ENCODE measurements at places on chromosomes 7 and 10.

DNA sequence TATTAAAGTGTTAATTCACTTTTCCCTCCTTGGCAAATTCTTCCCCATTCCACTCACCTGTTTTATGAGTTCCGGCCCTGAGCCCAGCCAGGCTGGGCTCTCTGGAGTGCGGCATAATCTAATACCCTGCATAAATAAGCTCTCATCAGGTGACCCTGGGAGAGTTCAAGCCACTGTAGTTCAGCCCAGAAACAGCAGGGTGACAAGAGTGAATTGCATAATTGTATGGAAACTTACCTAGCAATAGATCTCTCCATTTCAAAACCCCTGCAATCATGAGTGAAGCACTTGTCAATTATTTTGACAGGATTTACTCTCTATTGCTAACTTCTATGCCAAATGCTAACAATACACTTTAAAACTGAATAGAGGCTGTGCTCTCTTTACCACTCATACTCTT, 94.7 kb downstream of the OSBPL3 start:
- no peak for DNase-seq

DNA sequence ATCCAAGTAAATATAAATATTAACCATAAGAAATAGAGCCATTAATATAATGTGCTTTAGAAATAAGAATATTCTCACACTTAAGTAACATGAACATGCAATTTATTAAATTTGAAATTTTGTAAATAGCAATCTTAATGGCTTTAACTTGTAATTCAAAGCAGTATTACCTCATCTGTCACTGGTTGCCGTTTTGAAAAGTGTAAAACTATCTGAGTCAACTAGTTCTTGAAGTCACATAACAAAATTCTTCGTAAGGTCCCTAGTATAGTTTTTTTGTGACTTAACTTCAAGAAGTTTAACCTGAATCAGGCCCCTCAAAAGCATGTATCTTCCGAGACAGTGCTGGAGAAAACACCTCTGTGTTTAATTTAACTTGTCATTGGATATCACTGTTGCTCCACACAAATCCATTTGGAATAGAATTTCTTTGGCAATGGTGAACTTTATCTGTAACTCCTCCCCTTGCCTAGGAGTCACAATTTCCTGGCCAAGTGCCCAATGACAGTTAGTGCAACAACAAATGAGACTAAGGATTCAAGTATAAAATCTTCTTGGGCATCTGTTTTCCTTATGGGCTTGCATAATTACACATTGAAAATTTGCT, 47.1 kb downstream of the NT5C2 start:
- no peak for DNase-seq

DNA sequence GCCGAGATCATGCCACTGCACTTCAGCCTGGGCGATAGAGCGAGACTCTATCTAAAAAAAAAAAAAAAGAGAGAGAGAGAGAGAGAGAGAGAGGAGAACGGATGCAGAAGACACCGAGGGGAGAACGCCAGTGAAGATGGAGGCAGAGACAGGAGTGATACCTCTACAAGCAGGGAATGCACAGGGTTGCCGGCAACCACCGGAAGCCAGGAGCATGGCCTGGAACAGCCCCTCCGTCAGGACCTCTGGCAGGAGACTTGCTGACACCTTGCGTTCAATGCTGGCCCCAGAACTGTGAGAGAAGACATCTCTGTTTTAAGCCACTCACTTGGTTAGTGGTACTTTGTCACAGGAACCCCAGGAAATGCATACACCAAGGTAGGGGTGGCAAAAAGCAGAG, 38.1 kb upstream of the DUSP5 start:
- DNase-seq, result no peak

DNA sequence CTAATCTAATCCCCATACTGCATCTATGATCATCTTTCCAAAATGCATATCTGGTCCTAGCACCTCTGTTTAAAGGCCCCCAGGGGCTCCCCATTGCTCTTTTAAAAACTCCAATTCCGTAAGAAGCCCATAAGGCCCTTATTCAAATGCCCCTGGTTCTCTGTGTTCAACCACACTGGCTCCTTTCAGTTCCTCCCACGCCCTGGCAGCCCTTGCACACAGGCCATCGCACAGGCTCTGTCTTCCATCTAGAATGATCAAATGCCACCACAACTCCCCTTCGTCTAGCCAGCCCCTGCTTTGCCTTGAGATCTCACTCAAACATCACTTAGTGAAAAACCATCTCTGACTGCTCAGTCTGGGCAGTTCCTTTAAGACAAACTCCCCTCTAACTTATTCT, 112.9 kb upstream of the LYZL2 start:
- no peak for DNase-seq

- DNase-seq, result no peak
Observed at GRCh38 chr7:111098011-111098925, 7.3 kb downstream of the LRRN3 start.

DNA sequence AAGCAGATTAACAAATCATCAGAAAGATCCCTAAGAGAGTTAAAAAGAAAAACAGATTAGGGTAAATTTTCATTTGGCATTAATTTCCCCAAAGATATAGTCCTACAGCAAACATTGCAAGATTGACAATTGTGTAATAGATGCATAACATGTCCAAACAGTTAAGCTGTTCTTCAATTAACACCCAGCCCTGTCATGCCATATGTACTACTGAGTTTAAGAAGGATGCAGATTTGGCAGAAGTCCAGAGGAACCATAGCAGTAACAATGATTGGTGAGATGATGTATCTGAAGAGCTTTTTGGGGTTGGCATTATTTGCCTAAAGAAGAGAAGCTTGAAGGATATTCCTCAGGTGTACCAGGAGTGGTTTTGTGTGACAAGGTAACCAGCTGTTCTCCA, 287.6 kb downstream of the LRMDA start:
- DNase-seq, result no peak

GRCh38 chr7:76262683-76263402, 39.6 kb upstream of the HSPB1 start:
- peak; percentile 44 for DNase-seq

GRCh38 chr7:151194188-151194587, 7.1 kb upstream of the ASB10 start:
- no peak for DNase-seq

DNA sequence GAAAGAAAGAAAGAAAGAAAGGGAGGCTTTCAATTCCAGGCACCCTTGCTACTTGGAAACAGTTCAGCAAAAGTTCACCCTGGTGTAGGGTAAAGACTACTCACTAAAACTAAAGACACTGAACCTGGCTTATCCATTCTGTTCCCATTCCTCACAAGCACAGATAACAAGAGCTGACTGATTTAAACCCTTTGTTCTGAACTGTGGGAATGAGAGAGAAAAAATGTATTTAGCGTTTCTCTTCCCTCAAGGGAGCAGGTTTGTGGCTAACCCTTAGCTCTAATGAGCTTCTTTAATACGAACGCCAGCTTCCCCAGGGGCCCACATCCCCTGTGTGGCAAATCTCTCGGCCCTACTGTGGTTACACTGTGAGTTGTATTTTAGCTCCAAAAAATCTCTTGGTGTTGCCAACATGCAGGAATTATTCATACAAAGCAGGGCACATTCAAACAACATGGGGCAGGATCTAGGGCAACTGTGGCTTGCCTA, 23.3 kb downstream of the PRTFDC1 start:
- no peak for DNase-seq

DNA sequence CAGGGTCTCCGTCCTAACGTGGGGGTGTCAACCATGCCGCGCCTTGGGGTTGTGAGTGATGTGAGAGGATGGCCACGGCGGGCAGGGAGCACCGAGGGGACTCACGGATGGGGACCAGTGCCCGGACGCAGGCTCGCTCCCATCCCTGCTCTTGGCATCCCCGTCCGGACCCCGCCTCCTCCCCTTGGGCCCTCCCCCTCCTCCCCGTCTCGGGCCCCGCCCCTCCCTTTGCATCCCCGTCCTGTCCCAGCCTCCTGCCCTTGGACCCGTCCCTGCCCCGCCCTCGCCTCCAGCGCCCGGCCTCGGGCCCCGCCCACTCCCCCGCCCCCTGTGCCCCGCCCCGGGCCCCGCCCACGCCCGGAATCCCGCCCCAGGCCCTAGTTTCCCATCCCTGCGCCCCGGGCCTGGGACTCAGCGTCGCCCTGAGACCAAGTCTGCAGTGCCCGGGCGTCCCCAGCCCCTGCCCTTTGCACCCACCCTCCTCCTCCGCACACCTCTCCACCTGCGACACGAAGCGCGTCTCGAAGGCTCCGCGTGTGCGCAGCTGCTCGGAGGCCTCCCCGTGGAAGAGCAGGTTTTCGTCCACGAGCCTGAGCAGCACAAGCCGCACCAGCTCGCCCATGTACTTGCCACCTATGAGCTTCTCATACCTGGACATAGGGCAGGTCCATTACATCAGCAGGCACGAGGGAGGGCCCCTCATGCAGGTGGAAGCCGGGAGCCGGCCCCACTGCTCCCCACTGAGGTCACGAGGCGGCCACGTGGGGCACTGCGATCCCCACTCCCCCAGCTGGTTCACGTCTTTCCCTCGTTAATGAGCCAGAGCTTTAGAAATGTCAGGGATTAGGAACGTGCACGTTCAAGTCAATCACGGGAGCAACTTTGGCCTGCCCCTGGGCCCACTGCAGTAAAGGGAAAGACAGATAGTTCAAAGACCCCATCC, 5.1 kb upstream of the MYL7 start:
- peak; percentile 47 for DNase-seq

DNA sequence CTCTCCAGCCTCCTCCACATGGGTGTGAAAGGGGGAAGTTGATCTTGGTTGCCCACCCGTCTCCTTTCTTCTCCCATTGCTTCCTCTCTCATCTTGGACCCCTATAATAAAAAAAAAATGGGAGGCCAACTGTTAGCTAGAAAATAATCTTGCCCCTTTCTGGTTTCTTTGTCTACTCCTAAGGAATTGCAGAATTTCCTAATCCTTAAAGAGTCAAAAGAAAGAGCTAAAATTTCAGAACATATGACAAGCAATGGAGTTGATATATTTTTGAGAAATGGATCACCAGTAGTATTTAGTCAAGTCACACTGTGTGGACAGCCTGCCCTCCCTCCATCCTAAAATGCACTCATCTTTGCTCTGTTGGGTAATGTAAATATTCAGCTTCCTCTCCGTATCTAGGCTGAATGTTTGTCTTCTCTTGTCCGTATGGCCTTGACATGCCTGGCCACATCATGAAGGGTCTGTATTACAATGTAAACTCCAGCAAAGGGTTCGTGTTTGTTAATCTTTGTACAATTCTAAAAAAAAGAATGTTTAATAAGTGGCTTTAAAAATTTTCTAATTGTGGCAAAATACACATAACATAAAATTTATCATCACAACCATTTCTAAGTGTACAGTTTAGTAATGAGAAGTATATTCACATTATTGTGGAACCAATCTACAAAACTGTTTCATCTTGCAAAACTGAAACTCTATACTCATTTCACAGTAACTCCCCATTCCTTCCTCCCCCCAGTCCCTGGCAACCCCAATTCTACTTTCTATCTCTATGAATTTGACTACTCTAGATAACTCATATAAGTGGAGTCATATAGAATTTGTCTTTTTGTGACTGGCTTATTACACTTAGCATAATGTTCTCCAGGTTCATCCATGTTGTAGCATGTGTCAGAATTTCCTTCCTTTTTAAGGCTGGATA, 71.5 kb downstream of the ZNF92 start:
- DNase-seq, result no peak

DNA sequence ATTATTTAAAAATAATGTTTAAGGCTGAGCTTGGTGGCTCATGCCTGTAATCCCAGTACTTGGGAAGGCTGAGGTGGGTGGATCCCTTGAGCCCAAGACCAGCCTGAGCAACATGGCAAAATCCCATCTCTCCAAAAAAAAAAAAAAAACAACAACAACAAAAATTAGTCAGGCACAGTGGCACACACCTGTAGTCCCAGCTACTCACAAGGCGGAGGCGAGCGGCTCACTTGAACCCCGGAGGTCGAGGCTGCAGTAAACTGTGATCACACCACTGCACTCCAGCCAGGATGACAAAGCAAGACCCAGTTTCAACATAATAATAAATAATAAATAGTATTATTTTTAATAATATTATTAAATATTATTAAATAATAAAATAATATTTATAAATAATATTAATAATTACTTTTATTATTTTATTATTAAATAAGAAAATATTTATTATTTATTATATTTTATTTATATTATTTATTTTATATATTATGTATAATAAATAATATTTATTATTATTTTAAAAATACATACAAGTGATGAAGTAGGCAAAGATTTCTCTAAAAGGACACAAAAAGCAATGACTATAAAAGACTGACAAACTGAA, 8.4 kb upstream of the LRRC61 start:
- DNase-seq, result no peak

- DNase-seq, result no peak
Observed at GRCh38 chr10:30999070-30999712, 32.5 kb downstream of the ZNF438 start.

- DNase-seq, result no peak
Observed at GRCh38 chr7:116446212-116446855, 53.2 kb upstream of the CAV2 start.

- no peak for DNase-seq
Observed at GRCh38 chr10:62018131-62018911, 116.8 kb downstream of the ARID5B start.

- no peak for DNase-seq
Observed at GRCh38 chr10:61975391-61975932, 74.0 kb downstream of the ARID5B start.

GRCh38 chr10:113704637-113705343, 25.1 kb downstream of the CASP7 start:
- DNase-seq, result no peak

GRCh38 chr7:149559711-149560110, 62.1 kb upstream of the ZNF746 start:
- no peak for DNase-seq

- DNase-seq, result no peak
Observed at GRCh38 chr10:89310056-89310893, 8.4 kb downstream of the IFIT2 start.

DNA sequence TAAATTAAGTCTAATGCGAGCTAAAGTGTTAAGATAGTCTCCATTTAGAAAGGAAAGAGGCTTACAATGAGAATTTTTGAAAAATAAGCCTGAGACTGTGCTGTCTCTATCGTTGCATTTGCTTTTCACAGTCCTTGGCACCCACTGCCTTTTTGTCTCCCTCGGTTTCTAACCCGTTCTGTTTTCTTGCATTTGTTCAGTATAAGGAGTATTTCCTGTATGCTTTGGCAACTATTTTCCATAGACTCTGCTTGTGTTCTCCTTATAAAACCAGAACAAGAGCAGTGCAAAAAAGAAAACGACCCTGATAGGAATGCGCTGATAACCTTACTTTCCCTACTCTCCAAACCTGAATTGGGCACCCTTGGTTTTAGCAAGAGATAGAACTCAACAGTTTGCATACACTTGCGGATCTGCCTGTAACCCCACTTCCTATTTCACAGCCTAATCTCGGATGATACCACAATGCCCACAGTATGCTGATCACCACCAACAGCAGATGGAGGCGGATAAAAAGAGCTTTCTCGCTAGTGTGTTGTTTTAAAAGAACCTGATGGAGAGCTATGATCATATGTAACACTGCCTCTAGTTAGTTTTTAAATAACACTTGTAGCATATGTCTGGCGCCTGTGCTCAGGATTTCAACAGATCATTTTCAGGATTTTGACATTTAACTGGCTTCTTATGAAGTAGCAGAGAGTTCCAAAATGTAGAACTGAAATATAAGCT, 1.6 kb upstream of the ARHGAP12 start:
- no peak for DNase-seq

Data from progenitor cell of endocrine pancreas (in vitro differentiated cells).